Activated CD4-positive, alpha-beta memory T cell treated with anti-CD3 and anti-CD28 coated beads for 36 hours (primary cell): ENCODE measurements at places on chromosomes 12 and 14. TPM values are rescaled to one million over a fixed set of nuclear protein-coding genes. Genes with fewer than 3 reads are reported as not detected.

Gene SCNN1A
- 0.26 TPM for total RNA-seq

Gene CLBA1
- 0.78 TPM for total RNA-seq

Gene SPX
- 0.94 TPM for total RNA-seq

Gene ADGRD1
- total RNA-seq, result 0.64 TPM

Gene TECPR2
- 6.2 TPM for total RNA-seq

Gene PRH2
- not detected for total RNA-seq

Gene BEGAIN
- 3.4 TPM for total RNA-seq

Gene GPR68
- total RNA-seq, result 6.9 TPM

Gene FOXG1
- total RNA-seq, result not detected

Gene PAH
- not detected for total RNA-seq

Gene TMEM233
- total RNA-seq, result not detected

Gene PCED1B
- total RNA-seq, result 136 TPM

Gene IL26
- 2.1 TPM for total RNA-seq

Gene LARP4
- 64.0 TPM for total RNA-seq

Gene IAPP
- total RNA-seq, result not detected

- DNase-seq, result peak; percentile 19
Observed at GRCh38 chr12:116492703-116493324, 66.4 kb upstream of the MAP1LC3B2 start.

GRCh38 chr12:19410211-19410610 lies 29.1 kb upstream of the AEBP2 start:
- no peak for DNase-seq

GRCh38 chr14:97390096-97390724 lies 593.0 kb downstream of the VRK1 start:
- DNase-seq, result no peak

GRCh38 chr12:54215989-54216796 lies 27.4 kb upstream of the SMUG1 start:
- DNase-seq, result peak; percentile 73

DNA sequence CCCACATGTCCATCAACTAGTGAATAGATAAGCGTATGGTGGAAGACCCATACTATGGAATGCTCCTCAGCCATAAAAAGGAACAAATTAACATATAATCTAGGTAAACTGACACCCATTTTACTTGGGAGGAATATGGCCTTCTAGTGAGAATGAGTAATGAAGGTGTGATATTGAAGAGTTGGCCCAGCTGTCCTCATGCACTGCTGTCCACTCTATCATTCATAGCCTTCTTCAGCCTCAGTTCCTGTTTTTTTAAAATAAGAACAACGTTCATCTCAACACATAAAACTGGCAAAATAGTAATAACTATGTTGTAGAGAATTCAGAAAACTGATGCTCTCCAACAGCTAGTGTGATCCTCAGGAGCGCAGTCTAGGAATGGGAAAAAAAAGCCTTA lies 26.5 kb upstream of the OXA1L start:
- DNase-seq, result no peak

DNA sequence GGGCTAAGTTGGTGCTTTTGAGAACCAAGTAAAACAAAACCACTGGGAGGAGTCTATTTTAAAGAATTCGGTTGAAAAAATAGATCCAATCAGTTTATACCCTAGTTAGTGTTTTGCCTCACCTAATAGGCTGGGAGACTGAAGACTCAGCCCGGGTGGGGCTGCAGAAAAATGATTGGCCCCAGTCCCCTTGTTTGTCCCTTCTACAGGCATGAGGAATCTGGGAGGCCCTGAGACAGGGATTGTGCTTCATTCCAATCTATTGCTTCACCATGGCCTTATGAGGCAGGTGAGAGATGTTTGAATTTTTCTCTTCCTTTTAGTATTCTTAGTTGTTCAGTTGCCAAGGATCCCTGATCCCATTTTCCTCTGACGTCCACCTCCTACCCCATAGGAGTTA lies 1.8 kb upstream of the RAB5B start:
- DNase-seq, result no peak

DNA sequence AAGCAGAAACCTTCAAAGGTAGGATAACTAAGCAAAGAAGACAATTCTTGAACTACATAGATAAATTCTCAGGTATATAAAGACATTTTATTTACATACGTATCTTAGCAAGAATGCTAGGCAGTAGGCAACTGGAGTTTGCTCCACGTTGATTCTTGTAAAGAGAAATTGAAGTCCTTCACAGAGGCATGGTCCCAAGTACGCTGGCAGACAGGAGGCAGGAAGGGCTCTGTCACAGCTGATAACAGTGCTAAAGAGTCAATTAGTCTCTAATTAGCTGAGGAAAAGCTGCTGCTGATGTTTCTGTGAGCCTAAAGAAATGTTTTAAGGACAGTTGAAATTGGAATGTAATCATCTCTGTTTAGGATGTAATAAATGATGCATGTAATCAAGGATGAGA lies 146.8 kb downstream of the METTL25 start:
- DNase-seq, result no peak

GRCh38 chr12:59372956-59373355 lies 222.9 kb upstream of the SLC16A7 start:
- no peak for DNase-seq

- no peak for DNase-seq
Observed at GRCh38 chr12:132278401-132279183, 50.8 kb downstream of the GALNT9 start.

DNA sequence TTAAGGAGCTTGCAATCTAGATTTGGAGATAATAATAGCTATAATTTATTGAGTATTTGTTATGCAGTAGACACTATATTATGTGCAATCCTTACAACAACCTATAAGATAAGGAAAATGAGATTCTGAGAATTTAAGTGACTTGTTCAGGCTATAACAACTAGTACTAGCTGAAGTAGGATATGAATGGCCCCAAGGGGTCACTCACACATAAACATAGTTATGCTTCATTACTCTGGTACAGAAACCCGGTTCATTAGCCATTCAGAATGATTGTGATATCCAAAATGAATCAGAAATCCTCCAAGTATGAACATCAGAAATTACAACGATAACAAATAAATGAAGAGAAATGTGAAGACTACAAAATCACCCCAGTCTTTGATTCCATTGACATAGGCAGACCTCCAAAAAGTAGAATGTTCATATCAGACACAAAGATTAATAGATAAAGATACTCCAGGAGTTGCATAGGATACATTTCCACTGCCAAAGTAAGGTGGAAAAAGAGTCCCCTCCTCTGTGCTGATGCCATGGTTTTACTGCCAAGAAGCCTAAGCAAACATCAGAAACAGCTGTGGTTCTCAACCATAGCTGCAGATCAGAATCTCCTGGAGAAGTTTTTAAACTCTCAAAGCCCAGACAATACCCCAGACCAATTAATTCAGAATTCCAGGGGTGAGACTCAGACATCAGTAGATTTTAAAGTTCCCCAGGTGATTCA lies 8.6 kb upstream of the NID2 start:
- no peak for DNase-seq

GRCh38 chr12:3684449-3685051 lies 68.4 kb downstream of the CRACR2A start:
- no peak for DNase-seq

- no peak for DNase-seq
Observed at GRCh38 chr14:20485900-20486299, 16.7 kb downstream of the PNP start.

DNA sequence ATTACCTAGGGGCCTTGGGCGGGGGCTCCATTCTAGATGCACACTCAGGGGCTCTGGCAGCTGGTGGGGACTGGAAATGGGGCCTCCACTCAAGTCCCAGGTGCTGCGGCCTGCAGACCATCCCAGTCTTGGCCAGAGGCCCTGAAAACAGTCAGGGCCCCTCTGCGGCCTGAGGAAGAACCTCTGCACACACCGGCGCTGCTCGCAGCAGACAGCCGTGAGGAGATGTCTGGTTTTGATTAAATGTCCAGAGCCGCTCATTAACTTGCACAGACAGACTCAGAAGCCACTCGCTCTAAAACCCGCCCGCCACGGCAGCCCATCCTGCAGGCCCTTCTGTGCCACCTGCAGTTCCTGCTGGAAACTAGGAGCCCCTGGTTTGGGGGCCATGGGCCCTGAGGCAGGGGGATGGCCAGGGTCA lies 36.4 kb upstream of the NCOR2 start:
- no peak for DNase-seq

DNA sequence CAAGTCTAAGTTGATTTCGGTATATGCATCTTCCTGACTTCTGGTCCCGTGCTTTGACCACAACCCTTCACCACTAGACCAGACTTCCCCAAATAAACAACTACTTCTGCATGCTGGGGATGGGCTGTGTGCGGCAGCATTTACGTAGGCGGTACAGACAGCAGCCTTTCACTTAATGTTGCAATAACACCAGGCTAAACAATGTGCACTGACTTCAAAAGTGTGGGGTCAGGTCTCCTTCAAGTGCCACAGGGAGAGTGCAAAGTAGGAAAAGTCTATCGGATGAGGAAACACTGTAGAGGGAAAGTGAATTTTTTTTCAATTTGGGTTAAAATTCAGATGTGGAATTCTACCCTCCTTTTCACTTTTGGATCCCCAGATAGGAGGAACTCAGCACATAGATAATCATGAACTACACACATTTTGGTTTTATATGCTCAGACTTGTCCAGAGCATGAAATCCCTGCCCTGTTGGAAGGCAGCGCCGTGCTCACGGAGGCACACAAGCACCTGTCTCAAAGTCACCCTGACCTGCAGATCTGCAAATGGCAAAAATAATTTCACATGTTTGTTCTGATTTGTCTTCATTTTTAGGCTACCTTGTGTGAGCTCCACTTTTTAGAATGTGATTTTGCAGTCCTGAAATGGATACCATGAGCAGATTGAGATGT lies 3.6 kb upstream of the FOS start:
- DNase-seq, result peak; percentile 46

GRCh38 chr12:108530161-108530560 lies 15.1 kb downstream of the FICD start:
- no peak for DNase-seq

DNA sequence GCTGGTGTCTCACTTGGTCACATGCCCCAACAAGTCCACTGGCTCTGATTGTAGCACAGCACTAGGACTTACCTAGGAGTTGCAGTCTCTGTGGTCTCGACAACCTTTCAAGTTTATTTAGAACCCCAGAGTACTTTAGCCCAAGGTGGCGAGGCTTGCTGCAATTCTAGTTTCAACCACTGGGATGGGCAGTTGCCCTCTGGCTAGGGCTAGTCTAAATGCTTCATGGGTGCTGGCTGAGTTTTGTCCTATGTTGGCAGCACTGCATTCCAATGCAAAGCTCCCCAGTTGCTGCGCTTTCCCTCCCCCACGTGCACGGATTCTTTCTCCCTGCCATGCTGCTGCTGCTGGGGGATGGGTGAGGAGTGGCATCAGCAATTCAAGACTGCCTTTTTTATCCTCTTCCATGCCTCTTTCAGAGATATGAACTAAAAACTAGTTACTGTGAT lies 207.9 kb downstream of the SYNE2 start:
- peak; percentile 31 for DNase-seq

DNA sequence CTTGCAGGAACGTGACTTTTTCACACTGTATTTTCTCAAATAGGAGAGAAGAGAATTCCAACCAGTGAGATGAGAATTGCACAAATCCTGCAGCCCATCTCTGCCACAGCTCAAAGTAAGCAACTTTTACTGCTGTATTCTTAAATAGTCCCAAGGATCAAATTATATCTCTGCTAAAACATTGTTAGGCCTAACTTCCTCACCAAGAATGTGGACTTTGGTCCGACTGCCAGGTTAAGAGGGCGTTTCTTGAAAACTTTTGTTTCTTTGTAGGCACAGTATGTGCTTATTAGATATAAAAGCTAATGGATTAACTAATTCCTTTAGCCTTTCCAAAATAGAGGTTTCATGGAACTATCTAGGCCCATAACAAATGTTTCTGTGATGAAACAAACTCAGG lies 61.4 kb upstream of the IFNG-AS1 start:
- DNase-seq, result no peak

- DNase-seq, result peak; percentile 43
Observed at GRCh38 chr14:54366736-54367735, 29.8 kb upstream of the CDKN3 start.

- no peak for DNase-seq
Observed at GRCh38 chr12:12141000-12141399, 70.3 kb downstream of the BCL2L14 start.

DNA sequence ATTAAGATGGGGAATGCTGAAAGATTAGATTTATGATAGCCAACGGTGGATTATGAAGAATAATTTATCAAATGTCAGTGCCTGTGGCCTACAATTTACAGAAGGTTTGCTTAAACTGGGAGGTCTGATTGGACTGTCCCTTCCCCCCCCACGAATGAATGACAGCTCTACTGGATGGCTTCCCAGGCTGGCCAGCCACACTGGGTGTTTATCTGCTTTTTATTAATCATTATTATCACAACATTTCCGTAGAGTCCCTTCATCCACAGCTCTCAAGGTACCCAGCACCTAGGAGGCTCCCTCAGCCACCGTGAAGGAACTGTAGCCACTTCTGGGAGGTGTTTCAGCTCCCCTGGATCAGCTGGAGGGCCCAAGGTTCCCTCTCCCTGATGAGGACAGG lies 78.9 kb downstream of the ADCK1 start:
- no peak for DNase-seq

- no peak for DNase-seq
Observed at GRCh38 chr12:26017484-26018211, 59.2 kb downstream of the RASSF8 start.

- no peak for DNase-seq
Observed at GRCh38 chr12:109697877-109698468, 15.7 kb upstream of the FAM222A start.
